ENCODE measurements at places on chromosomes 7 and 10.
A peak's percentile ranks its signal among the peaks of the same experiment; 100 is the strongest.

- no peak for DNase-seq
Observed at GRCh38 chr7:24742506-24743162, 14.6 kb downstream of the GSDME start.

- no peak for DNase-seq
Observed at GRCh38 chr10:69863580-69863979, 61.9 kb downstream of the COL13A1 start.

DNA sequence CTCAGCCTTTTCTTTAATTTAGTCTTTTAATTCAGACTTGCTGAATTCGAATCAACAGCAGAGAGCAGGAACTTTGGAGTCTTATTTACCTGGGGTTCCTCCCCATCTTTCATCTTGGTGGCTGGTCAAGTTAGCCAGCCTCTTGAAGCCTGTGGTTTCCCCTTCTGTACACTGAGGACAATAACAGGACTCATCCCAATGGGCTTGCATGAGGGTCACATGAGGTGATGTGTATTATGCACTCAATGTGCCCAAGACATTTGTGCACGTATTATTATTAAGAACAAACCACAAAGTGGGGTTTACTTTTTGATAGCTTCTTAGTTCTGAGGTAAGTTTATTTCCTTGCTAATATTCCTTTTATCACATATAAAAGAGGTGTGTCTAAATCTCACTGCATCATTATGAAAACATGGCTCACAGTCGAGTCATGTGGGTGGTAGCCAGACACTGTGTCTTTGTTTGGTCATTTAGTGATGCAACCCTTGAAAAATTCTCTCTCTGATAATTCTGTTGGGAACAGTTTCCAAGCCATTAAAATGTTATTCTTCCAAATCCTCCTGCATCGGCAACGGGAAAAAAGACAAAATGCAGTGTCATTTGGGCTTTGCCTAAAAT is 86.5 kb upstream of the GRB10 start:
- no peak for DNase-seq

- DNase-seq: peak; percentile 95
Observed at GRCh38 chr10:130111113-130111851, 652 bp upstream of the C10orf143 start.

All from H7 (cell line).